Glutamatergic neuron (in vitro differentiated cells): ENCODE measurements at places on chromosomes 1 and 21. TPM values are rescaled to one million over a fixed set of nuclear protein-coding genes. Genes with fewer than 3 reads are reported as not detected.

- DNase-seq = no peak
- H3K27me3 ChIP-seq = peaks cover 2% of the 10 kb centered on the region
- H3K4me1 ChIP-seq = peaks cover 2% of the 10 kb centered on the region
- peaks cover 14% of the 10 kb centered on the region for H3K36me3 ChIP-seq
These were observed 48.6 kb downstream of the CHD5 start for GRCh38 chr1:6131561-6131960.

GRCh38 chr1:100419072-100419471 is 66.8 kb downstream of the CDC14A start:
- H3K27me3 ChIP-seq = peaks cover 2% of the 10 kb centered on the region
- H3K27ac ChIP-seq = no peak overlapping the region
- no peaks in the 10 kb centered on the region for H3K36me3 ChIP-seq
- no peak for DNase-seq
- no peaks in the 10 kb centered on the region for H3K4me1 ChIP-seq
- H3K4me3 ChIP-seq = no peak overlapping the region

DNA sequence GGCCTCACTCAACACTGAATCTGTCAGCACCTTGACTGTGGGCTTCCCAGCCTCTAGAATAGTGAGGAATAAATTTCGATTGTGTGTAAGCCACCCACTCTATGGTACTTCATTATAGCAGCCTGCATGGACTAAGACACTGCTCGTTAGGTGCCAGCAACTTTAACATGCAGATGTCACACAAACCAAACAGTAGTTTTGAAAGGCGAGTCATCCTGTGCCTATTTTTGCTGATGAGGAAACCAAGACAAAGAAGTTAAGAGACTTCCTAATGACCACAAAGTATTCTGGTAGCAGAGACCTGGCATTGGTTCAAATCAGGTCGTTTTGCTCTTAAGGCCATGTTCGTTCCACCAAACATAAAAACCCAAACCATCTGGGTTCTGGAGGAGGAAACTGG is 42.9 kb downstream of the BATF3 start:
- no peak for DNase-seq
- no peak overlapping the region for H3K27ac ChIP-seq
- peaks cover 3% of the 10 kb centered on the region for H3K27me3 ChIP-seq

DNA sequence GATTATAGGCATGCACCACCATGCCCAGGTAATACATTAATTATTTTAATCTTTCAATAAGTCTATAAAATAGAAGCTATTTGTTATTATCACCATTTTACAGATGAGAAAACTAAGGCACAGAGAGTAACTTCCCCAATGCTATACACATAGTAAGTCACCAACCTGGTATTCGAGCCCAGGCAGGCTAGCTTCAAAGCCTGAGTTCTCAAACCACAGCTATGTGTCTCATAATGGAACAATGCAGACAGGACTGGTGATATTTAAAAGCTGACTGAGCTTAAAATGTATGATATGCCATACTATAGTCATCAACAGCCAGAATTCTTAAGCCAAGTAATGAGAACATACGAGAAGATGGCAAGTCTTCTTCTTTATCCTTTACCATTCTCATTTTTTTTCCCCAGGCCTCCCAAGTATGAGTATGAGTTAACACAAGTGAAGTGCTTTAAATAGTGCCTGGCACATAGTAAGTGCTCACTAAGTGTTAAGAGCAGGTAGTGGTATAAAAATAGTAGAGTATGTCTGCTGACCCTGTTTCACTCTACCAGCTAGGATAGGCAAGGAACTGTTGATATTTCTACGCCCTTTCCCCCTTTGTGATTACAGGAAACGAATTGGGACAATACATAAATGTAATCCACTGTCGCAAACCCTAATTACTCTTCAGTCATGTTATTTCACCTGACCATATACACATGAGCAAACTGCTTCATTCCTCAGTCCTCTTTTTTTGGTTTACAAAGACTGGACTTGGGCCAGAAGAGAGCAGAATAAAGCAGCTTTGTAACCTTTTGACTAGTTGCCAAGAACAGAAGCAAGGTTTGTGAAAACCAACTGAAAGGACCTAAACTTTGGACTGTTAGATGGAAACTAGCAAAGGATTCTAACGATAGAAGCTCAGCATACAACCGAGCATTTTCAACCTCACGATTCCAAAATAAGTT is 9.5 kb downstream of the EYA3 start:
- no peak for DNase-seq
- no peaks in the 10 kb centered on the region for H3K27me3 ChIP-seq
- H3K4me1 ChIP-seq = no peaks in the 10 kb centered on the region
- H3K4me3 ChIP-seq = no peak overlapping the region

DNA sequence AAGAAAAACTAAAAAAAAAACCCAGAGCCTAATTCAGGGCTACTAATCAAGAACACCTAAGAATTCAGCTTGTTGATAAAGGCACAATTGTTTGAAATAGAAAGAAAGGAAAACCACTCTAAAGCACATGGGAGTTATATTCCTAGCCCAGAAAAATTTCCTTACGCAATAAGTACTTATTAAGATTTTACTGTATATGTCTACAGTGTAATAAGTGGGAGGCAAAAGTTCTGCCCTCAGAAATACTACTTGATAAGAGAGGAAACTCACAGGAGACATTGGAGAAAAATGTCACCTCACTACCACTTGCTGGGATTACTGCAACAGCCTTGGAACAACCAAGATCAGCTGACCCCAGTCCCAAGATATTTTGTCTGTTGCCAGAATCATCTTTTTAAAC is 66.1 kb downstream of the IARS2 start:
- no peak for DNase-seq
- no peak overlapping the region for H3K27ac ChIP-seq
- no peaks in the 10 kb centered on the region for H3K36me3 ChIP-seq

DNA sequence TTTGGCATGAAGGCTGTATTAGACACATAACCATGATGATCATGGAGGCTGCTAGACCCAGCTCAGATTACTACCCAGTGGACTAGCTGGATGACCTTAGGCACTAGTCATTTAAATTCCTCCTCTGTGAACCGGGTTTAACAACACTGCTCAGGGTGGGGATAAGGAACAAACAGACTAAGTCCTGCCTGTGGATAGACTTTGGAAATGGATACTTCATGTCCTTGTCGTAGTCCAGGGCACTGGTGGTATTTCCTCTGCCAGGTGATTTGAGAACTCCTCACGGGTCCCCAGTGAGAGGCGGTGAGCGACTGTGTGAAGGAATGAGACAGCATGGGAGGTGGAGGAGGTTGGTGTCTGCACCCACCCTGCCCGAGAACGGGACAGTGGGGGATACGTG is 72.9 kb upstream of the SELENON start:
- peaks cover 2% of the 10 kb centered on the region for H3K27me3 ChIP-seq
- no peak for DNase-seq
- peak overlapping the region; percentile 52 for H3K4me3 ChIP-seq
- H3K4me1 ChIP-seq = peaks cover 29% of the 10 kb centered on the region
- H3K36me3 ChIP-seq = no peaks in the 10 kb centered on the region

DNA sequence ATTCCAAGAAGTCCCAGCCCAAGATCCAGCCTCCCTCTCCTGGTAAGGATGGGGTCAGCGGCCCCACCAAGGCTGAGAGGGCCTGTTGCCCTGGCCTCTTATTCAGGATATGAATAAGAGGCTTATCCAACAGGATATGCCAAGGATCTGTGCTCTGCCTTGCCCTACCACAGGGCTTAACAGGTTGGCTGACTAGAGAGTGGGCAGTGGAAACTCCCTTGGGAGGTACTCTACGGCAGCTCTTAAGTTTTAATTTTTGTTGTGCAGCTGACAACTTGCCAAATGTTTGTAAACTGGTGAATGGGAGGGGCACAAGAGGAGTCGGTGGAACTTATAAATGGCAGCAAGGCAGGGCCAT is 16.5 kb upstream of the PIGV start:
- H3K36me3 ChIP-seq = peaks cover 11% of the 10 kb centered on the region
- peaks cover 8% of the 10 kb centered on the region for H3K27me3 ChIP-seq
- H3K4me3 ChIP-seq = peak overlapping the region; percentile 25
- peaks cover 8% of the 10 kb centered on the region for H3K4me1 ChIP-seq
- H3K27ac ChIP-seq = peak overlapping the region; percentile 55

GRCh38 chr1:42924082-42924850 is 34.4 kb downstream of the SLC2A1 start:
- H3K27me3 ChIP-seq = peaks cover 13% of the 10 kb centered on the region
- peaks cover 6% of the 10 kb centered on the region for H3K36me3 ChIP-seq
- peaks cover 12% of the 10 kb centered on the region for H3K4me1 ChIP-seq
- DNase-seq = peak; percentile 99
- H3K4me3 ChIP-seq = peak overlapping the region; percentile 86
- peak overlapping the region; percentile 86 for H3K27ac ChIP-seq

DNA sequence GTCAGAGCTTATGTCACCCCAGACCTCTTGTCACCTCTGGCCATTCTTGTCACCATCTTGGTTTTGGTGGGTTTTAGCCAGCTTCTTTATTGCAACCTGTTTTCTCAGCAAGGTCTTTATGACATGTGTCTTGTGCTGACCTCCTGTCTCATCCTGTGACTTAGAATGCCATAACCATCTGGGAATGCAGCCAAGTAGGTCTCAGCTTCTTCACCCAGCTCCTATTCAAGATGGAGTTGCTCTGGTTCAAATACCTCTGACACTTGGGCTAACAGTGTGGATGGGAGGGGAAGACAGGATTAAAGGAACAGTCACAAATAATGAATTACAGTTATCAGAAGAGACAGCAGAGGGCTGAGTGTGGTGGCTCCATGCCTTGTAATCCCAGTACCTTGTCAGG is 30.5 kb upstream of the PIK3CD start:
- no peaks in the 10 kb centered on the region for H3K36me3 ChIP-seq
- peaks cover 3% of the 10 kb centered on the region for H3K4me1 ChIP-seq
- no peak for DNase-seq
- H3K27ac ChIP-seq = no peak overlapping the region

- H3K27me3 ChIP-seq = no peaks in the 10 kb centered on the region
- DNase-seq = no peak
- H3K4me1 ChIP-seq = peaks cover 28% of the 10 kb centered on the region
- H3K27ac ChIP-seq = no peak overlapping the region
- H3K36me3 ChIP-seq = no peaks in the 10 kb centered on the region
These were observed 88.3 kb upstream of the SELENON start for GRCh38 chr1:25711555-25712298.

- H3K4me3 ChIP-seq = no peak overlapping the region
- no peak overlapping the region for H3K27ac ChIP-seq
- peaks cover 18% of the 10 kb centered on the region for H3K4me1 ChIP-seq
- H3K36me3 ChIP-seq = no peaks in the 10 kb centered on the region
- no peak for DNase-seq
These were observed 7.7 kb upstream of the LAMB3 start for GRCh38 chr1:209659909-209660308.

DNA sequence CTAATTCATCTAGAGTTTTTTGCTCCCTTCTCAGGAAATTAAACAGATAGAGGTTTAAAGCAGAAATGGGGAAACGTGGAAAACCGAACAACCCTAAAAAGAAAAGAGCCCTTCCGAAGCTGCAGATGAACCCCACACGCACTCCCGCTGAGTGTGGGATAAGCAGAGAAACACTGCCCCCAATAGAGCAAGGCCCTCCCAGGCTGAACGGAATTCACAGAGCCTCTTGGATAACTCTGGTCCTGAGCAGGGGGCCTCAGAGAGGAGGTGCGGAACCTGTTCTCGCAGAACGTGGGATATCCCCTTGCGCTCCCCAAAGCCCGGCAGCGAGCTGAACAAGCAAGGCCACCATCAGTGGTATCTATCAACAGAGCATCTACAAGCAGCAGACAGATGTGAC is 44.9 kb downstream of the SSBP3 start:
- peaks cover 88% of the 10 kb centered on the region for H3K4me1 ChIP-seq
- no peak for DNase-seq
- H3K36me3 ChIP-seq = peaks cover 5% of the 10 kb centered on the region
- H3K4me3 ChIP-seq = peak overlapping the region; percentile 74
- H3K27ac ChIP-seq = peak overlapping the region; percentile 88

- H3K27ac ChIP-seq = no peak overlapping the region
- no peak for DNase-seq
- no peaks in the 10 kb centered on the region for H3K36me3 ChIP-seq
- H3K27me3 ChIP-seq = peaks cover 3% of the 10 kb centered on the region
- H3K4me1 ChIP-seq = no peaks in the 10 kb centered on the region
These were observed 154.2 kb upstream of the RUNX1 start for GRCh38 chr21:35203093-35203977.

DNA sequence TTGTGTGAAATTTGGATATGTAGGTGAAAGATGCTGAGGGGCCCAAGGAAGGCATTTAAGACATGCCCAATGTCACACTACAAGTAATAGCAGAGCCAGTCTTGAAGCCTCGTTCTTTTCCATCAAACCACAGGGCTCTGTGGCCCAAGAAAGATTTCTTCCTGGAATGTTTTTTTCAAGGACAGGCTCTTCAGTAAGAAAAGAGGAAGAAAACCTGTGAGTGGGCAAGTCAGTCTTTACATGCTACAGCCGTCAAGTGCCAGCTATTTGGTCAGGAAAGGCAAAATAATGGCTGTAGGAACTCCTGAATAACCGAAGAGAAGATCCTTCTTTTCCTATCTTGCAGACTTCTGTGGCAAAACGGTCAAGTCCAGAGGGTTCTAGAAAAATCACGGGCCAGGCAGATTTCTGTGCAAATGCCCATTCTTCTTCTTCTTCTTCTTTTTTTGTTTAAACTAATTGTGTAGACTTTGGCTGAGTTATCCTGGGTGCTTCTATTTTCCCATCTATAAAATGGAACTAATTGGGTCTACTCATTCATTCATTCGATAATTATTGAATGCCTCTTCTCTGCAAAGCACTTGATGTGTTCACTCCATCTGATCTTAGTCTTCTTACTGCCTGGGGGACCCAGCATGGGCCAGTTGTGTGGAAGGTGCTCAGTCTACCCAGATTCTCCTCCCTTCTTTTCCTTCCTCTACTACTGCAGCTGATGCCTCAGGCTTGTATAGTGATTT is 1.9 kb upstream of the ID3 start:
- peaks cover 29% of the 10 kb centered on the region for H3K4me1 ChIP-seq
- H3K27me3 ChIP-seq = peaks cover 5% of the 10 kb centered on the region
- no peaks in the 10 kb centered on the region for H3K36me3 ChIP-seq
- DNase-seq = no peak

GRCh38 chr1:80218112-80218511 is 1211.6 kb upstream of the ADGRL4 start:
- H3K36me3 ChIP-seq = no peaks in the 10 kb centered on the region
- no peaks in the 10 kb centered on the region for H3K4me1 ChIP-seq
- no peak for DNase-seq
- H3K27me3 ChIP-seq = no peaks in the 10 kb centered on the region

- H3K27me3 ChIP-seq = peaks cover 10% of the 10 kb centered on the region
- no peak for DNase-seq
- H3K36me3 ChIP-seq = peaks cover 6% of the 10 kb centered on the region
- no peaks in the 10 kb centered on the region for H3K4me1 ChIP-seq
These were observed 80.6 kb upstream of the ARHGEF16 start for GRCh38 chr1:3373700-3374405.

The PRAMEF1 gene
- 0.44 TPM for total RNA-seq

The RIPPLY3 gene
- not detected for total RNA-seq

The ATAD3C gene
- total RNA-seq = 10.2 TPM

The IFI44 gene
- not detected for total RNA-seq

The MFAP2 gene
- total RNA-seq = 2.1 TPM

The GJA5 gene
- total RNA-seq = not detected

The KIFAP3 gene
- 61.6 TPM for total RNA-seq
